ENCODE measurements at places on chromosomes 16 and 17.
A peak's percentile ranks its signal among the peaks of the same experiment; 100 is the strongest.

DNA sequence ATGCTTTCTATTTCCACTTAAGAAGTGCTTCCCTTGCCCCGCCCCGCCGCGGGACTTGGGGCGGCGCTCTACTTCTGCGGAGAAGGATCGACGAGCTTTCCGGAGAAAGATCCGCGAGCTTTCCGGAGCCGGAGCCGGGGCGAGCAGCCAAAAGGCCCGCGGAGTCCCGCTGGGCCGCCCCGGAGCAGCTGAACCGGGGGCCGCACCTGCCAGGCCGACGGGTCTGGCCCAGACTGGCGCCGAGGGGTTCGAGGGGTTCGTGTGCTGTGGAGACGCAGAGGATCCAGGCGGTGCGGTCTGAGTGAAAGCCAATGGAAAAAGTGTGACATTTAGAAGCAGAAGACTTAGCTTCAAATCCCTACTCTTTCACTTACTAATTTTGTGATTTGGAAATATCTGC is 50.8 kb downstream of the TBC1D26 start:
- no peak for DNase-seq

DNA sequence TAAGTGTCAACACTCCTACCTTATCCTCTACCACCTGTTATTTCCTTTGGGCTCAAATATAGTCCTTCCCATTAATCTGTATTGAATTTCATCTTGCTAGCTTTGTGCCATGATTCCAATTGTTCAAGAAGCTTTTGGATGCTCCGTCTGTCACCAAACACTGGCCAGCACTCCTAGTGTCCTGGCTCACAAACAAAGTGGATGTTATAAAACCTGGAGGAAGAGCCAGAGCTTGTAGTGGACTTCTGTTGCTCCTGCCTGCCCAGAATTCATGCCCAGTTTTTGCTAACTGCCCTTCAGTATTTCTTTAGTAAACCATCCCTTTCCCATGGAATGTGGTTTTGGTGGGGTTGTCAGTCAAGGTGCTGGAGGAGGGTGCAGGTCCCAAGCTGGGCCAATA is 77.2 kb upstream of the HS3ST2 start:
- DNase-seq = no peak

GRCh38 chr16:54937671-54938211 is 7.1 kb downstream of the IRX5 start:
- no peak for DNase-seq

GRCh38 chr17:77482375-77483127 is 341.8 kb downstream of the SEC14L1 start:
- DNase-seq = no peak

- DNase-seq = peak; percentile 30
Measured at GRCh38 chr17:80605326-80606066, 60.9 kb downstream of the RPTOR start.

- no peak for DNase-seq
Measured at GRCh38 chr17:20276421-20276820, 190.9 kb downstream of the LGALS9B start.

- no peak for DNase-seq
Measured at GRCh38 chr17:19706791-19707727, 9.3 kb downstream of the SLC47A2 start.

GRCh38 chr16:87468550-87468949 is 24.3 kb downstream of the ZCCHC14 start:
- no peak for DNase-seq

DNA sequence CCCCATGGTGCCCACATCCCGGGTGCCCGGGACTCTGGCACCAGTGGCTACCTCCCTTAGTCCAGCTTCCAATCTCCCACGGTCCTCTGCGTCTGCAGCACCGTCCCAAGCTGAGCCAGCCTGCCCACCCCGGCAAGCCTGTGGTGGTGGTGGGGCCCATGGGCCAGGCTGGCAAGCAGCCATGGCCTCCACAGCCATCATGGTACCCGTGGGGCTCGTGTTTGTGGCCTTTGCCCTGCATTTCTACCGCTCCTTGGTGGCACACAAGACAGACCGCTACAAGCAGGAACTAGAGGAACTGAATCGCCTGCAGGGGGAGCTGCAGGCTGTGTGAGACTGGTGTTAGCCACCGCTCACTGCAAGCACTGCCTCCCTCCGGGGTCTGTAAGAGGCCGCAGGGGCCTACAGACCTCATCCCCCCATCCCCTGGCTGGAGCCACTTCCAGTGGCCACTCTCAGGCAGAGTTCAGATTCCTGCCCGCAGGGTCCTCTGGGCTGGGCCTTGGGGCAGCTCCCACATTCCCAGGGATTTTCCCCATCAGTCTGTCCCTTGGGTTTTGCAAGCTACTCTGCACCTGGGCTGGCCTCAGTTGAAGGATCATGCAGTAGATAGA is 3.9 kb upstream of the SETD1A start:
- DNase-seq = peak; percentile 44

GRCh38 chr16:84826558-84826941 is 6.8 kb downstream of the CRISPLD2 start:
- no peak for DNase-seq

- peak; percentile 57 for DNase-seq
Measured at GRCh38 chr17:73591296-73592078, 52.8 kb downstream of the SDK2 start.

- DNase-seq = no peak
Measured at GRCh38 chr16:68524069-68524820, 14.8 kb upstream of the ZFP90 start.

- peak; percentile 47 for DNase-seq
Measured at GRCh38 chr16:84617041-84617790, 662 bp downstream of the COTL1 start.

- DNase-seq = no peak
Measured at GRCh38 chr17:64077379-64077778, 52.6 kb downstream of the ERN1 start.

DNA sequence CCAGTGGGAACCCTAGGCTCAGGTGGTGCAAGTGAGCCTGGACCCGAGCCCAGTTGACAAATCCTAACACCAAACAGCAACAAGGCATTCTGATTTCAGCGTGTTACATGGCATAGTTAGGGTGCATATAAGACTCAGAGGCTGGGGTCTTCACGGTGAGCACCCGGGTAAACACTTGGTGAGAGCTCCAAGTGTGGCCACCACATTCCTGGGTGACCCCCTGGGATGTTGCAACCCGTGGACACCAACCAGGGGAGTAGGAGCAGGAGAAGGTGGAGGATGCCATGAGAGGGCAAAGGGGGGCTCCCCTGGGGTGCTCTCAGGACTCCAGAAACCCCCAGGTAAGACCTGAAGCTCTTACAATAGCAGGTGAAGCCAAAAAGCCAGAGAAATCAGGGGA is 69.9 kb upstream of the CDH5 start:
- no peak for DNase-seq

DNA sequence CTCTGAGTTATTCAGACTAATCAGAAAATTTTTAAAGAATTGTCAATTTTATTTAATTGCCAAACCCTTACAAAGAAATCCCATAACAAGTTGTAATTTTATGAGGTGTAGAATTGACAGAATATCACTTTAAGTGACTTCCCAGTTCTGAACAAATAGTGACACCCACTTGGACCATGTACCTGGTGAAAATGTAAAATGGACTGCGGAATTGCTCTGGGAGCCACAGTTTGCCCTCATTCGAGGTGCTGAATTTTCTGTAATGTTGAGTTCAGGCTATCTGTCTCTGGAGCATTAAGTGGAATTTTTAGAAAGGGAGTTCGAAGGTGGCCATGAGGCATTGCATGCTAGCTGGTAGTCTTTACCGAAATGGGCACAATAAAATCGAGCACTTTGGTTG is 5.1 kb downstream of the GNAO1 start:
- no peak for DNase-seq

DNA sequence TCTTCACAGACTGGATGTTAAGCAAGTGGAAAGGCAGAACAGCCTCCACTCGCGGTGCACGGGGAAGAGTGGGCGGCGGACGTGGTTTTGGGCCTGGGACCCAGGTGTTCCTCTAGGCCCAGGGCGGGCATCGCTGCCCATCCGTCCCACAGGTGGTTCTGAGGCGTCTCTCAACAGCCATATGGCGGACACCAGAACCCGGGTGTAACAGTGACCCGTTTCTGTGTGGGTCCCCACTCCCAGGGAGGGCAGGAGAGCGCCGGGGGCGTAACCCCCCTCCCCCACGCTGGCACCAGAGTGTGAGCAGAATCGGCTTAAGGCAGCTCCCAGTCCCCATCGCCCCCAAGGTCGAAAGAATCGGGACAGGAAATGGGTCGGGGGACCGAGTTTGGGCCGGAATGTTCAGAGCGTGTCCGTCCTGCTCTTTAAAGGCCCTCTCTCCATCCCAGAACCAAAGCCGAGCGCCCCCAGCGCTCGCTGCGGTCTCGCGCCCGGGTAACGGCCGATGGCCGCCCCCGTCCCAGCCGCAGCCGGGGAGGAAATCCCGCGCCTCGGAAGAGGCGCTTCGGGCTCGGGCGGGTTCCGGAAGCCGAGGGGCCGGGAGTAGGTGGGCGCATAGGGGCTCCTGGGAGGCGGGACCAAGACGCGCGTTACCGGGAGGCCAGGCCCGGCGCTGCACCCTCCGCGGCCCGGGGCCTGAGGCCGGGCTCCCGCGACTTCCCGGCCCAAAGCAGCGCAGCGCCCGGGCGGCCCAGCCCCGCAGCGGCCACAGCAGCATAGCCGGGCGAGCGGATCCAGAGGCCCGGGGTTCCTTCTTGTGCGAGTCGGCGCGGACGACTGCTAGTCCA is at the start of gene TK2:
Gene TK2, minus strand, starts transcription at position 839 of the 848 bp plus-strand sequence. Its CDS starts 61 bp downstream, at position 778.
- DNase-seq = peak; percentile 36

- no peak for DNase-seq
Measured at GRCh38 chr17:40832840-40833239, 10.4 kb upstream of the KRT10 start.

DNA sequence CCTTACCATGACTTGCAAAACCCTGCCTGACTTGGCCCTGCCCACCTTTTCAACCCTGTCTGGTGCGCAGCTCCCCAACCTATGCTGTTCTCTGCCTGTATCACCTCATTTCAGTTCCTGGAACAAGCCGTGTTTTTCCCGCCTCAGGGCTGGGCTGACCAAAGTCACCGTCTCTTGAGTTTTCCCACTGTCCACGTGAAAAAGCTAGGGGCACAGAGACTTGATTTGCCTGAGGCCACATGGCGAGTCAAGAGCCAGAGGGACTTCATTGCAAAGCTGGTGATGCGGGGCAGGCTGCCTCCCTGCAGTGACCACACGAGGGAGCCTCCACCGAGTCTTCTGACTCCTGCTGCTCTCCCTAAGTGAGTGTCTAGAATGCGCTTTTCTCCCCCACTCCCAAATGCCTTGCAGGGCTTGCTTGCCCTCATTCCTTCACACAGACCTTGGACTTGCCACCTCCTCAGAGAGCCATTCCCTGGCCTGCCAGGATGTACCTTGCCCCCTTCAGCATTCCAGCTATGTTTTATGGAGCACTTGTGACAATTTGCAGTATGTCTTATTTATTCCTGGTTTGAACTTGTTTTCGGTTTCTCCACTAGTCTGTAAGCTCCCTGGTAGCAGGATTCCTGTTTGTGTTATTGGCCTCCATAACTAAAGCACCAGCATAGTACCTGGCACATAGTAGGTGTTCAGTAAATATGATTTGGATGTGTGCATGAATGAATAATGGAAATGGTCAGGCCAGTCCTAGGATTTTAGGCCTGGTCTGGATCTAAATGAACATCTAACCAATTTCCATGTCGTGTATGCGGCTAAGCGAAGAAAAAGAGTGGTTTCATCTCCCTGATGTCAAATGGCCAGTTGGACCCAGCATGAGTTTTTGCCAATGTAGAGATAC is 252.3 kb downstream of the SNX29 start:
- no peak for DNase-seq

DNA sequence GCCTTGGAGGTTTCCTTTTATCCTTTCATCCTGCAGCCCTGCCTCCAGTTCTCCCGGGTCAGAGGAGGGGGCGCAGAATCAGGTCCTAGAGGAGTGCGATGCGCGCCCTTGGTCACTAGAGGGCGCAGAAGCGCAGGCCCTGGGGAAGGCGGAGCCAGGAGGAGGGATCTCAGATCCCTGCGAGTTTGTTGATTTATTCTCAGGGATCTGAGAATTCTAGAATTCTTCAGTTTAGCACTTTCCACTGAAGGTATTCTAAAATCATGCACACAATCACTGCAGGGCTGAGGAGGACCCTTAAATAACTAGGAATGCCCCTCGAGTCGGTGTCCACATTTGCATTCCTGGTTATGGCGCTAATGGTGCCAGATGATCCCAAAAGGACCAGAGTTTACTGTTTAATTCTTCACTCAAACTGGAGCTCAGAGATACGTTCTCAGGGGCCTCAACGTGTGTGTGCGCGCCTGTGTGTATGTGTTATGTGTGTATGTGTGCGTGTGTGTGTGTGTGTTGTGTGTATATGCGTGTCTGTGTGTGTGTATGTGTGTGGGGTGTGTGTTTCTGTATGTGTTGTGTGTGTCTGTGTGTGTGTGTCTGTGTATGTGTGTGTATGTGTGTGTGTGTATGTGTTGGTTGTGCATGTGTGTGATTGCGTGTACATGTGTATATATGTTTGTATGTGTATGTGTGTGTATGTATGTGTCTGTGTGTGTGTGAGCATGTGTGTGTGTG is 6.9 kb upstream of the ELAC2 start:
- DNase-seq = peak; percentile 49

GRCh38 chr17:351449-351738 is 1.2 kb downstream of the RPH3AL start:
- DNase-seq = no peak

- no peak for DNase-seq
Measured at GRCh38 chr17:80164185-80164584, 5.6 kb upstream of the CARD14 start.

DNA sequence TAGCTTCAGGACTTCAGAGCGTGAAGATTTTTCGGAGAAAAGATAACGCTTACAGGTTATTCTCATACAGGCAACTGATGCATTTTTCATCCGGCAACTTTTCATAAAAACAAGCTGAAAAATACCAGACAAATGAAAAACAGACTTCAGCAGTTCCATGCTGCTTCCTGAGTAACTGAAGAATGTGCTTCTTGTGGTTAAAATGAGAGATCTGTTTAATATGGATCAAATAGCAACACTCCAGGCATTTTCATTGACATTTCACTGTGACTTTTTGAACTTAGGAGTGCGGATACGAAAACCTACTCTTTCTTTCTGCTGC is 705 bp upstream of the PITPNC1 start:
- DNase-seq = no peak

GRCh38 chr16:85798283-85798776 is 1.0 kb downstream of the EMC8 start:
- no peak for DNase-seq

GRCh38 chr17:44359458-44360143 is 4.1 kb downstream of the FAM171A2 start:
- DNase-seq = no peak

GRCh38 chr16:31201582-31202413 is 762 bp downstream of the PYCARD start:
- DNase-seq = peak; percentile 32

DNA sequence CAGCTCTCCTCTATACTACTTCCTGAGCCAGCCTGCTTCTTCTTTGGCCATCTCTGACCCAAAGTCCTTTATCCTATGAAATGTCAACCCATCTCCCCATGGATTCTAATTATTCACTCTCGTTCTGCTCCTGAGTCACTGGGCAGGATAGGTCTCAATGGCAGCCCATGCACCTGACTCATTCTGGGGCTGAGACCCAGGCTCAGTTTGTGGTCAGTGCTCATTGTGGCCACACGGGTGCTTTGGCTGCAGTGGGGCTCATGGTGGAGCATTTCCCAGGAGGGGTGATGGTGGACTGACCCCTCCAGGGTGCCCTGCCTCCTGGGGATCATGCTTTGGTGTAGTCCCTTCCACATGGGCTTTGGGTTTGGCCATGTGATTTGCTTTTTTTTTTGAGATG is 154.8 kb upstream of the WSCD1 start:
- DNase-seq = no peak

GRCh38 chr17:13537167-13537731 is 64.5 kb downstream of the HS3ST3A1 start:
- no peak for DNase-seq

GRCh38 chr16:85969591-85969990 is 70.6 kb downstream of the IRF8 start:
- DNase-seq = no peak
